HCT116 (cell line): ENCODE measurements at places on chromosomes 1 and 21. TPM values are rescaled to one million over a fixed set of nuclear protein-coding genes. Genes with fewer than 3 reads are reported as not detected.

- H3K36me3 ChIP-seq: no peaks in the 10 kb centered on the region
- no peaks in the 10 kb centered on the region for H3K4me1 ChIP-seq
- H3K27me3 ChIP-seq: no peaks in the 10 kb centered on the region
- H3K27ac ChIP-seq: no peak overlapping the region
- H3K4me3 ChIP-seq: no peak overlapping the region
Observed at GRCh38 chr1:86184426-86184825, 27.9 kb upstream of the COL24A1 start.

DNA sequence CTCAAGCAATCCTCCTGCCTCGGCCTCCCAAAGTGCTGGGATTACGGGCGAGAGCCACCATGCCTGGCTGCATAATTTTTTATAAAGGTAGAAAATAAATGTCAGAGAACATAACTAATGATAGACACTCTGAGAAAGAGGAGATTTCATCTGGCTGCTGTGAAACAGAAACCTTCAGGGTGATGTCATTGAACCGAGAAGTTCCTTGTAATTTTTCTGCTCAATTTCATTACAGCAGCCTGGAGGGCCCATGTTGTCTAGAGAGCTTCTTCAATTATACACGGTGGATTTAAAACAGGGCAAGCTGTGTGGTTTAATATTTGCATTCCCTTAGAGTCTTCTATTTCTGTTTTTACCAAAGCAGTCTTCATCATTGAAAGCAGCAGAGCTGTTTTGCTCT is 64.3 kb upstream of the MORC3 start:
- no peak overlapping the region for H3K4me3 ChIP-seq

DNA sequence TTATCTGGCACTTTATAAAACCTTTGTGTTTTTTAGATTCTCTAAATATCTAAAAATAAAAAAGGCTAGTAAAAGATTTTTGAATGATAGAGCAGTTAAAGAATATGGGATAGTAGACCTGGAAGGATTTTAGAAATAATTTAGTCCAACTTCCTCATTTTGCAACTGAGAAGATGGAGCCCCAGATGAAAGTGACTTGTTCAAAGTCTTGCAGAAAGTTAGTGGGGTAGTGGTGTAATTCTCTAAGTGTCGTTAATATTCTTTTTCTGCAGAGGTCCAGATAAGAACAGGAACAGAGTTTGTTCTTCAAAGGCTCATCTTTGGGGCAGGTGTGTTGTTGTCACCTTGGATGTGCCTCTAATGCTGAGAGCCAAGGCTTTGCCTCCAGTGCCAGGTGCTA is 159.5 kb downstream of the DISC1 start:
- H3K27ac ChIP-seq: no peak overlapping the region
- no peaks in the 10 kb centered on the region for H3K36me3 ChIP-seq
- no peaks in the 10 kb centered on the region for H3K4me1 ChIP-seq

GRCh38 chr1:31198150-31198549 is 41.5 kb downstream of the NKAIN1 start:
- H3K4me3 ChIP-seq: no peak overlapping the region
- no peaks in the 10 kb centered on the region for H3K4me1 ChIP-seq
- no peaks in the 10 kb centered on the region for H3K27me3 ChIP-seq
- H3K36me3 ChIP-seq: no peaks in the 10 kb centered on the region
- no peak overlapping the region for H3K27ac ChIP-seq
- no peak for DNase-seq

- H3K36me3 ChIP-seq: no peaks in the 10 kb centered on the region
- no peak overlapping the region for H3K27ac ChIP-seq
- no peak for DNase-seq
- H3K4me3 ChIP-seq: no peak overlapping the region
Observed at GRCh38 chr1:191615101-191615821, 543.0 kb upstream of the RGS18 start.

GRCh38 chr1:228275430-228276173 is 67.8 kb downstream of the OBSCN start:
- H3K4me1 ChIP-seq: peaks cover 6% of the 10 kb centered on the region
- H3K4me3 ChIP-seq: peak overlapping the region; percentile 56
- H3K27ac ChIP-seq: peak overlapping the region; percentile 40; the same call in 1 of the 2 replicates
- no peaks in the 10 kb centered on the region for H3K36me3 ChIP-seq

DNA sequence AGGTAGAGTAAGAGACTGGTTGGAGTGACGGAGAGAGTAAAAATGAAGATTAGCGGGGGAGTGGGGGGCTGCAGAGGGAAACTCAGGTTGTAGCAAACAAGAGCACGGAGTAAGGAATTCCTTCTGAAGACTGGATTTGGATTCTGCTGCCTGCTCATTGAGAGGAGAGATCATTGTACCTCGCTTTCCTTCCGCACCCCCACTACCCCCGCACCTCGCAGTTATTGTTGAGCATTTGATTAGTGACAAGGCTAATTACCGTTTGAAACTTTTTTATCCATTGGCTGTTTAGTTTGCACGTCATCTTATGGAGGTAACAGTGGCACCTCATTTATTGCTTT is 463 bp downstream of the PRPF3 start:
- H3K4me3 ChIP-seq: peak overlapping the region; percentile 92
- H3K27ac ChIP-seq: peak overlapping the region; percentile 49
- DNase-seq: no peak
- peaks cover 4% of the 10 kb centered on the region; the same call in 1 of the 2 replicates for H3K4me1 ChIP-seq

GRCh38 chr1:199221371-199222150 is 582.7 kb downstream of the PTPRC start:
- H3K4me1 ChIP-seq: no peaks in the 10 kb centered on the region
- no peak overlapping the region for H3K27ac ChIP-seq
- DNase-seq: no peak
- H3K4me3 ChIP-seq: no peak overlapping the region
- H3K27me3 ChIP-seq: no peaks in the 10 kb centered on the region
- no peaks in the 10 kb centered on the region for H3K36me3 ChIP-seq

Gene SMG7
- total RNA-seq: 54.1 TPM

- no peak for DNase-seq
- no peaks in the 10 kb centered on the region for H3K36me3 ChIP-seq
- H3K27me3 ChIP-seq: no peaks in the 10 kb centered on the region
- peaks cover 6% of the 10 kb centered on the region; the same call in 1 of the 2 replicates for H3K4me1 ChIP-seq
- H3K4me3 ChIP-seq: no peak overlapping the region
Observed at GRCh38 chr1:182395906-182396305, 4.3 kb upstream of the GLUL start.

Gene DIP2A
- 39.9 TPM for total RNA-seq

DNA sequence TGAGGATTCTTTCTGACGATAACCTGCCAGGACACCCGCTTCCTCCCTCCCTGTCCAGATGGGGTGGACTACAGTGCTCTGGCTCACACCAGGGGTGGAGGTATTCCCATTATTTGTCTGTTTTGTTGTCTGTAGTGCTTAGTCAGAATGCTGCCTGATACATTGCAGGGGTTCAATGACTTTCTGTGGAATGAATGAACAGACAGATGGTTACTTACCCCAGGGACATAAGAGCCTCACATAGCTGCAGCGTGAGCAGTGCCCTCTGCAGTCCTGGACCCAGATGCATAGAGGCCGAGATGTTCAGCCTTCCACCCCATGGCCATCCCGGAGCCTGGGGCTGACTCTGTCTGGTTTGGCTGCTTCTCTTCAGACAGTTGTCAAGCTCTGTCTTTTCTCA is 13.0 kb upstream of the F3 start:
- no peak for DNase-seq
- no peaks in the 10 kb centered on the region for H3K36me3 ChIP-seq
- no peaks in the 10 kb centered on the region for H3K27me3 ChIP-seq
- no peak overlapping the region for H3K4me3 ChIP-seq
- peaks cover 33% of the 10 kb centered on the region for H3K4me1 ChIP-seq

Gene SIM2
- 23.9 TPM for total RNA-seq

- no peak overlapping the region for H3K27ac ChIP-seq
- no peaks in the 10 kb centered on the region for H3K27me3 ChIP-seq
- no peaks in the 10 kb centered on the region for H3K36me3 ChIP-seq
- H3K4me1 ChIP-seq: peaks cover 18% of the 10 kb centered on the region
- DNase-seq: no peak
Observed at GRCh38 chr1:192443616-192444015, 126.8 kb downstream of the RGS21 start.

DNA sequence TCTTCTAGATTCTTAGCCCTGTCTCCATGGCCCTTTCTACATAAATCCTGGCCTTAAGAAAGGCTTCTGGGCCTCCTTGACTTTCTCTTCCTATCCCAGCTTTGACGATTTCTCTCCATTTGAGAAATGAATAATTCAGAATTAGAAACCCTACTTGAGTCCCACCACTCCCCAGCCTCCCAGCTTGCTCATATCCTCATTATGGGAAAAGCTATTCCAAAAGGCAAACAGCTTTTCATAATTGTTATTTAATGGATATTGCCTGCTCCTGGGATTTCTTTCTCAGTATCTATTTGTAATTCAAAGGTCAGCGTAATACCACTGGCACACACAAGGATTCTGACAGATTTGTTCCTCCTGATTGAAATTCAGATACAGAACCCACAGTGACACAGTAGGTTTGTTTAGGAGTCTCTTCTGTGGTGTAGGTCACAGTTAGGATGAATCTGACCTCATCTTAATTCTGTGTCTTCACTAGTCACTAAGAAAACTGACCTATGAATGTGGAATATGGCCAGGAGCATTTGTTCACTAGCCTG is 121.3 kb downstream of the GRIK1 start:
- no peak overlapping the region for H3K27ac ChIP-seq
- no peaks in the 10 kb centered on the region for H3K4me1 ChIP-seq
- H3K4me3 ChIP-seq: no peak overlapping the region
- H3K36me3 ChIP-seq: no peaks in the 10 kb centered on the region
- no peaks in the 10 kb centered on the region for H3K27me3 ChIP-seq
- no peak for DNase-seq

Gene NBPF10
- total RNA-seq: 1.7 TPM

- no peak overlapping the region for H3K27ac ChIP-seq
- no peak for DNase-seq
- H3K27me3 ChIP-seq: peaks cover 13% of the 10 kb centered on the region; the same call in 1 of the 2 replicates
- no peaks in the 10 kb centered on the region for H3K4me1 ChIP-seq
- H3K4me3 ChIP-seq: no peak overlapping the region
- no peaks in the 10 kb centered on the region for H3K36me3 ChIP-seq
Observed at GRCh38 chr1:202317941-202318925, 23.5 kb downstream of the UBE2T start.

- H3K4me3 ChIP-seq: no peak overlapping the region
- no peak overlapping the region for H3K27ac ChIP-seq
- H3K27me3 ChIP-seq: no peaks in the 10 kb centered on the region
- DNase-seq: no peak
Observed at GRCh38 chr1:211192227-211192626, 58.3 kb upstream of the KCNH1 start.

Gene PADI1
- 0.37 TPM for total RNA-seq

DNA sequence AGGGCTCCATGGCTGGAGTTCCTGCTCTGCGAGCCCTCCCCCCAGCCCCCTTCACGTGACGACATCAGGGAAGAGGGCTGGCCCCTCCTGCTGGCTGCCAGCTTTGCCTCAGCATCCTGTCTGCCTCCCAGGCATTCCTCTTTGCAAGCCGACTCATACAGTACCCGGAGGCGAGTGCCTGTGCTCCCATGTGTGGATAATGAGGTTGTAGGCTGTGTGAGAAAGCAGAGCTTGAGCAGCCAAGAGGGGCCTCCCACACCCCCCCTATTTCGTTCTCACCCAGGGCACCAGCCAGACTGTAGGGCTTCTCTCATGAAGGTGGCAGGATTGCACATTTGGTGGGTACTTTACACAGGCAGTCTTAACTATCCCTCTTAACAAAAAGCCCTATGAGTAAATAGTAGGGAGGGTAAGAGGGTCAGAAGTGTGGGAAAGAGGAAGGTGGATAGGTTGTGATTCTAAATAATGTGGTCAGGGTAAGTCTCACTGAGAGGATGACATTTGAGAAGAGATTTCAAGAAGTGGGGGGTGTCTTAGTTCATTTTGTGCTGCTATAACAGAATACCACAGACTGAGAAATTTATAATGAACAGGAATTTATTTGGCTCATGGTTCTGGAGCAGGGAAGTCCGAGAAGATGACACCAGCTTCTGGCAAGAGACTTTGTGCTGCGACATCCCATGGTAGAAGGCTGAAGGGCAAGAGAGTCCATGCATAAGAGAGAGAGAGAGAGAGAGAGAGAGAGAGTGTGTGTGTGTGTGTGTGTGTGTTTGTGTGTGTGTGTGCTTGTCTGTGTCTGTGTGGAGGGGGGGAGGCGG is 113.5 kb downstream of the OMA1 start:
- no peaks in the 10 kb centered on the region for H3K36me3 ChIP-seq
- H3K4me3 ChIP-seq: no peak overlapping the region
- no peaks in the 10 kb centered on the region for H3K4me1 ChIP-seq
- peaks cover 19% of the 10 kb centered on the region; the same call in 1 of the 2 replicates for H3K27me3 ChIP-seq

DNA sequence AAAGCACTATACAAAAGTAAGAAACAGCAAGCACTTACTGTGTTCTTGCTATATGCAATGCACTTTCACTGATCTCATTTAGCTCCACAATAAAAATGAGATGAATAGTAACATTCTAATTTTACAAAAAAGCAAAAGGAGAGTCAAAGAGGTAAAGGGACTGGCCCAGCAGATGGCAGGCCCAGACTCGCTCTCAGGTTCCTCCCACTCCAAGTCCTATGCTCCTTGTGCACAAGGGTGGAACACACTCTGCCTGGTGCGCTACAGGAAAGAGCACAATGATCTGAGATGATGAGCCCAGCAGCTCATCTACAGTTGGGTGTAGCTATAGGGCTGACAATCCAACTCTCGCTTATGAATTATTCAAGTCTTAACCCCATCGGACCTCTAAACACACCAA is 94.1 kb upstream of the LYST start:
- DNase-seq: no peak
- H3K27ac ChIP-seq: no peak overlapping the region
- H3K4me3 ChIP-seq: no peak overlapping the region
- H3K27me3 ChIP-seq: no peaks in the 10 kb centered on the region
- no peaks in the 10 kb centered on the region for H3K4me1 ChIP-seq

Gene IL23R
- total RNA-seq: not detected
